Activated T-helper 17 cell treated with anti-CD3 and anti-CD28 coated beads, Interleukin-2, amount 50 U/mL, for 72 hours (primary cell): ENCODE measurements at places on chromosomes 2 and 18.

- no peak overlapping the region for H3K4me3 ChIP-seq
- H3K27me3 ChIP-seq = peaks cover 9% of the 10 kb centered on the region
- H3K4me1 ChIP-seq = no peaks in the 10 kb centered on the region
- H3K27ac ChIP-seq = no peak overlapping the region
- H3K36me3 ChIP-seq = no peaks in the 10 kb centered on the region
Measured at GRCh38 chr18:10400534-10401307, 53.7 kb upstream of the APCDD1 start.

DNA sequence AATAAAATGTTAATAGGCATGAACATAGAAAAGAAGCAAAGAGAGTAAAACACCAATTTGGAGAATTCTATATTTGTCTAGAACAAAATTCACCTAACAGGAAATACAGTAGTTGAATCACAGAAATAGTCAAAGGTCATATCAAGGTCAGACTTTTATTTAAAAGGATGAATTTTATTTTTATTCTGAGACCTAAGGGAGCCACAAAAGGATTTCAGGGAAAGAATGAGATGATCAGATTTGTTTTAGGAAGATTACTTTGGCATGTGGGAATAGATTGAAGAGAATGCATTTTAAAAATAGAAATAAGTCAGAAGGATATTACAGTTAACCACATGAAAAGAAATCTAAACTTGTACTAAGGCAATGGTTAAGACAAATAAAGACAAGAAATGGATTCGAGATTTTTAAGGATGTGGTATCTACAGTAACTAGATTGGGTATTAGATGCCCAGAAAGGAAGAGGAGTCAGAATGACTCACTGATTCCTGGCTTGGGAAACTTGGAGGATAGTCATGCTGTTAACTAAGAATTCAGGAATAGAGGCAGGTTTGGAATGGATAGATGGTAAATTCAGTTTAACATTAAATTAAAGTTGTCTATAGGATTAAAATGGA is 56.0 kb downstream of the METTL4 start:
- H3K4me1 ChIP-seq = peaks cover 12% of the 10 kb centered on the region
- peak overlapping the region; percentile 3 for H3K4me3 ChIP-seq
- no peaks in the 10 kb centered on the region for H3K27me3 ChIP-seq
- H3K36me3 ChIP-seq = no peaks in the 10 kb centered on the region

DNA sequence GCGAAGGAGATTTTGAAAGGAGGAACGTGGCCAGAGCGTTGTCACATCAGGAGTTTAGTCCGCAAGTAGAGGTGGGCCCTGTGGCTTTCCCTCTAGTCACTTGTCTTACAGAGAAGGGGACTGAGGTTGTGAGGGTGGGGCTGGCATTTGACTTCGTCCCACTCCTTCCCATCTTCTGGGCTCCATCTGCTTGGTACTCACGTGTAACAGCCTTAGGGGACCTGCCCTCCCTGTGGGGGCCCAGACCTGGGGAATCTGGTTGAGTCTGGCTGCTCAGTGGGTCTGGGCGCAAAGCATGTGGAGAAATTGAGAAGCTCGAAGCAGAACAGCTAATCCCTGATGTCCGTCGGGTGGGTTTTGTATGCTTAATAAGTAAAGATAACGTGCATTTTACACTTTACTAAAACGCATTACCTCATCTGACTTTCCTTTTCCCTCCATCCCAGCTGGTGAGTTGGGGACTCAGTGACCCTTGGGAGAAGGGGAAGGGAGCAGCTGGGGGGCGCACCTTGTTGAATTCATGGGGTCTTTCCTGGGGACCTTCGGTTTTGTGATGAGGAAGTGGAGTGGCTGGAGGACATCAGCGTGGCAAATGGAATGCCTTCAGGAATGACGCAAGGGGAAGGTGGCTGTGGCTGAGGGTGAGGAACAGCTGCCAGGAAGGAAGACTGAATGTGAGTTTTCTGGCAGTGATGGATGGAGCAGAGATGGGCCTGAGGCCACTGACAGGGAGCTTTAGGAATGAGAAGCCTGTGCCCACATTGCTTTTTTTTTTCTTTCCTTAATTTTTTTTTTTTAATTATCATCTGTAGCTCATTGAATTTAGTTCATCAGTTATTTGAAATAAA is 44.8 kb downstream of the ASAP2 start:
- H3K27me3 ChIP-seq = peaks cover 36% of the 10 kb centered on the region
- no peaks in the 10 kb centered on the region for H3K36me3 ChIP-seq
- no peak overlapping the region for H3K27ac ChIP-seq
- H3K4me3 ChIP-seq = no peak overlapping the region

DNA sequence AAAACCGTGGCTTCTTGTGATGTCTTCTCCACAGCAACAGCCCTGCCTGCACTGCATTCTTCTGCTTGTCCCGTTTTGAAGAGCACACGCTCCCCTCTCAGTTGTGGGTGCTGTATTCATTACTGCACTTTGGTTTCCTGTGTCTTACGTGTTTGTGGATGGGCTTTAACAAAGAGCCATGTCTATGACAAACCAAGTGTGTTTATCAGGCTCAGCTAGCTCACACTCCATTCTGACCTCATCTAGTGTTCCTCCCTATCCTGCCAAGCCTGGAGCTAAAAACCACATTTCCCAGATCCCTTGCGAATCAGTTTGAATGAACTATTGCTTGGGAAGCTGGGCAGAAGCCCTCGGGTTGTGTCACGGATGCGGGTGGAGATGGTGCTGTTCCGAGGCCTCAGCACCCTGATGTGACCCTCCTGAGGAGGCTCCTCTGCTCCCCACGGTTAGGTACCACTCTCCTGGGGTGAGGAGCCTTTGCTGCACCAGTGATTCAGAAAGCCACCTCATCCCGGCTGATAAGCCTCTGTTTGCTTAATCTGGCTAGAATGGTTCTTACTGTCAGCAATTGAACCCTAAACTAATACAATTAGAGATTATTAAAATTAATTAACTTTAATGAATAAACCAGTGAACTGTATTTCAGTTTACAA is 116.5 kb downstream of the GALR1 start:
- H3K27ac ChIP-seq = no peak overlapping the region
- no peak for ATAC-seq
- H3K4me3 ChIP-seq = no peak overlapping the region
- H3K4me1 ChIP-seq = no peaks in the 10 kb centered on the region
- H3K27me3 ChIP-seq = peaks cover 31% of the 10 kb centered on the region

- no peak overlapping the region for H3K4me3 ChIP-seq
- H3K4me1 ChIP-seq = peaks cover 17% of the 10 kb centered on the region
- peaks cover 67% of the 10 kb centered on the region for H3K36me3 ChIP-seq
- H3K27ac ChIP-seq = no peak overlapping the region
- H3K27me3 ChIP-seq = no peaks in the 10 kb centered on the region
Measured at GRCh38 chr2:230794497-230794896, 70.2 kb upstream of the ITM2C start.

DNA sequence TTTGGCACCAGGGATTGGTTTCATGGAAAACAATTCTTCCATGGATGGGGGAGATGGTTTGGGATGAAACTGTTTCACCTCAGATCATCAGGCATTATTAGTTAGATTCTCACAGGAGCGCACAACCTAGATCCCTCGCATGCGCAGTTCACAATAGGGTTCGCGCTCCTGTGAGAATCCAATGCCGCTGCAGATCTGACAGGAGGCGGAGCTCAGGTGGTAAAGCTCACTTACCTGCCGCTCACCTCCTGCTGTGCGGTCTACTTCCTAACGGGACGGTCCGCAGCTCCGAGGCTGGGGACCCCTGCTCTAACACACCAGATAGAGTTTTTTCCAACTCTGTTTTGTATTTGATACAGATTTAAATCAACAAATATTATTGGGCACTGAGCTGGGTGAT is 286.5 kb downstream of the MTX2 start:
- H3K4me1 ChIP-seq = peaks cover 9% of the 10 kb centered on the region
- no peaks in the 10 kb centered on the region for H3K36me3 ChIP-seq
- H3K27ac ChIP-seq = no peak overlapping the region
- ATAC-seq = no peak

DNA sequence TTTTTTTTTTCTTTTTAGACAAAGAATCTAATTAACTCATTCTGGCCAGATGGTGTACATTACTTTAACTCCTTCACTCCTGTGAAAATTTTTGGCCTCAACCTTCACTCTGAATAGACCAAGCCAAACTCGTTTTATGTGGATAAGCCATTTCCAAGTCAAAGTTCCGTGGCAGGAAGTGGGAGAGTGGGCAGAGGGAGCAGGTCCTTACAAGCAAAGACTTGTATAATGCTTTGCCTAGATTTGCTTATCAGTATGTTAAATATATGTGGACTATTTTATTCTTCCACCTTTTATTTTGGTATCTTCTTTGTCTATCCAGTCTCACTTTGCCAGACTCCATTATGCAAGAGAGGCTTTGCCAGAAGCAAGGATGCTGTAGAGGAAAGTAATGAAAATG is 178.1 kb upstream of the TNP1 start:
- ATAC-seq = no peak
- H3K4me1 ChIP-seq = no peaks in the 10 kb centered on the region
- H3K27ac ChIP-seq = no peak overlapping the region
- peaks cover 9% of the 10 kb centered on the region for H3K27me3 ChIP-seq
- H3K4me3 ChIP-seq = no peak overlapping the region

DNA sequence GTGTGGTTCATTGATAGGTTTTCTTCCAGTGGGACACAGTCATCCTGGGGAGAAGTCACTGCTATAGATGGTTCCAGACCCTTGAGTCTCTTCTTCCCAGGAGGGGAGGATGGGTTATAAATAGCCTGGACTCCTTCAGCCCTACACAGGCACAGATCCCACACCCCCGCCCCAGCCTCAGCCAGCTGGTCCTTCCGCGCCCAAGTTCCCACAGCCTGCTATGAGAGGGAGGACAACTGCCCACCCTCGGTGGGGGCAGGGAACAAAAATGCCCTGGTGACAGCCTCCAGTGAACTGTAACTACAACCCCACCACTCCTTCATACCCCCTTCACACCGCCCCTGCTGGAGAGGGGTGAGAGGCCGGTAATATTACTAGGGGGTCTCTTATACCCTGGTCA is 3.2 kb downstream of the ZBTB7C start:
- H3K27ac ChIP-seq = no peak overlapping the region
- H3K36me3 ChIP-seq = no peaks in the 10 kb centered on the region
- no peak for ATAC-seq

DNA sequence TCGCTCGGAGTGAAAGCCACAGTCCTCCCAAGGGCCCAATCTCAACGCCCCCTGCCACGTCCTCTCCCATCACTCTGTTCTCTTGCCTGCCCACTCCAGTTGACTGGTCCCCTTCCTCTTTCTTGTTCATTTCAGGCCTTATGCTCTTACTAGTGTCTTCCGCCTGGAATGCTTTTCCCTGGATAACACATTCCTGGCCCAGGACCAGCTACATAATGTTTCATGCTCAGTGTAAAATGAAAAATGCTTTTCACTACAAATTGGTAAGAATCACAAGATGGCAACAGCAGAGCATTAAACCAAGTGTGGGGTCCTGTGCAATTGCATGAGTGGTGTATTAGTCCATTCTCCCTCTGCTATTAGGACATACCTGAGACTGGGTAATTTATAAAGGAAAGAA is 417.2 kb upstream of the KLHL29 start:
- H3K27ac ChIP-seq = no peak overlapping the region
- H3K27me3 ChIP-seq = peaks cover 20% of the 10 kb centered on the region

GRCh38 chr2:15945909-15946705 is 5.8 kb downstream of the MYCN start:
- no peak overlapping the region for H3K27ac ChIP-seq
- no peak overlapping the region for H3K4me3 ChIP-seq
- no peaks in the 10 kb centered on the region for H3K4me1 ChIP-seq
- peaks cover 10% of the 10 kb centered on the region for H3K27me3 ChIP-seq
- ATAC-seq = no peak

DNA sequence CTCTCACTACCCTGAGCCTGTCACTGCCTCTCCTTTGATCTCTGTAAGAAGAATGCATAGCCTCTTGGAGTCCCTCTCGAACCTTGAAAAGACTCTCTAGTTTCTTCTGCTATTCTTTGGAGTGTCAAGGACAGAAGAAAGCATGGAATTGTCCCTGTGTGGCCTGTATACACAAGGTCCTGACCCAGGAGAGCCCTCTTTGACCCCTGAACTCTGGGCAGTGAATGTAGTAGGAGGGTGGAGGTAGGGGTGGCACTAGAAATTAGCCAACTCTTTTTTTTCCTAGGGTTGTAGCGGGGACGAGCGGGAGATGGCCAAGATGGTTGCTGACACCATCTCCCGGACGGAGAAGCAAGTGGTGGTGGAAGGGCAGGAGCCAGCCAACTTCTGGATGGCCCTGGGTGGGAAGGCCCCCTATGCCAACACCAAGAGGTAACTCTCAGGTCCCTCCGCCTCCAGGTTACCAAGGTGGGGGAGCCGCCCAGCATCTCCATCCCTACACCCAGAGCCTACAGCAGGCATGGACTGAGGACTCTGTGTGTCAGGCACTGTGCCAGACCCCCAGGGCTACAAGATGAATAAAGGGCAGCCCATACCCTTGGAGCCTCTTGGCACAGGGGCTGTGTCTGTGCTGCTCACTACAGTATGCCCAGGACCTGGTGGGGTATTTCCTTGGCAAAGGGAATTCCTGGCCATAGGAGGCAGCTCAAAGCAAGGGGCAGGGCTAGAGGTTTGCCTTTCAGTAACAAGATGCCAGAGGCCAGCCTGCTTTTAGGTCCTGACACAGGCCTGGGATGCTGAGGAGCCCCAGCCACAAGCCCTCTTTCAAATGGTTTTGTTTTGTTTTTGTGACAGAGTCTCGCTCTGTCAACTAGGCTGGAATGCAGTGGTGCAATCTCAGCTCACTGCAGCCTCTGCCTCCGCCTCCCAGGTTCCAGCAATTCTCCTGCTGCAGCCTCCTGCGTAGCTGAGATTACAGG is 16.4 kb downstream of the VIL1 start:
- H3K4me1 ChIP-seq = no peaks in the 10 kb centered on the region
- no peaks in the 10 kb centered on the region for H3K27me3 ChIP-seq
- no peaks in the 10 kb centered on the region for H3K36me3 ChIP-seq

- ATAC-seq = no peak
- no peaks in the 10 kb centered on the region for H3K36me3 ChIP-seq
- no peak overlapping the region for H3K4me3 ChIP-seq
- H3K27ac ChIP-seq = no peak overlapping the region
Measured at GRCh38 chr2:158266111-158266510, 164.4 kb downstream of the UPP2 start.

DNA sequence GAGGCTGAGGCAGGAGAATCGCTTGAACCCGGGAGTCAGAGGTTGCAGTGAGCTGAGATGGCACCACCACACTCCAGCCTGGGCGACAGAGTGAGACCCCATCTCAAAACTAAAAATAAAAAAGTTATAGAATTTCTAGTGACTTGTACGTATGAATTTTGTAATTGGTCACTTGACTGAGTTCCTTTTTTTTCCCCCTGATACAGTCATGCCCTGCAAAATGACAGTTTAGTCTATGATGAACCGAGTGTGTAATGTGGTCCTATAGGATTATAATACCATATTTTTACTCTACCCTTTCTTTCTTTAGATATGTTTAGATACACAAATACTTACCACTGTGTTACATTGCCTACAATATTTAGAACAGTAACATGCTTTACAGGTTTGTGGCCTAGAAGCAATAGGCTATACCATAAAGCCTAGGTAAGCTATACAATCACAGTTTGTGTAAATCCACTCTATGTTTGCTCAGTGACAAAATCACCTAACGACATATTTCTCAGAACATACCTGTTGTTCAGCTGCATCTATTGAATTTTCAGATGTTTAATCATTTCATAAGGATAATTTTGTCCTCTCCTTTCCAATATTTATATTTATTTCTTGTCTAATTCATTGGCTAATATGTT is 25.4 kb downstream of the SOCS6 start:
- ATAC-seq = no peak
- no peaks in the 10 kb centered on the region for H3K27me3 ChIP-seq
- no peaks in the 10 kb centered on the region for H3K36me3 ChIP-seq
- H3K27ac ChIP-seq = no peak overlapping the region
- H3K4me3 ChIP-seq = no peak overlapping the region
- no peaks in the 10 kb centered on the region for H3K4me1 ChIP-seq

GRCh38 chr2:232896111-232896510 is 26.0 kb downstream of the SNORC start:
- no peaks in the 10 kb centered on the region for H3K36me3 ChIP-seq
- peaks cover 9% of the 10 kb centered on the region for H3K27me3 ChIP-seq
- peak overlapping the region; percentile 71 for H3K27ac ChIP-seq
- ATAC-seq = no peak
- H3K4me1 ChIP-seq = no peaks in the 10 kb centered on the region
